ENCODE measurements at places on chromosomes 2 and 18.

GRCh38 chr2:206198677-206199076, 39.0 kb downstream of the EEF1B2 start:
- DNase-seq: no peak

GRCh38 chr2:158115202-158115767, 13.6 kb downstream of the UPP2 start:
- DNase-seq: no peak

- no peak for DNase-seq
Measured at GRCh38 chr18:55189972-55190371, 230.7 kb upstream of the CCDC68 start.

DNA sequence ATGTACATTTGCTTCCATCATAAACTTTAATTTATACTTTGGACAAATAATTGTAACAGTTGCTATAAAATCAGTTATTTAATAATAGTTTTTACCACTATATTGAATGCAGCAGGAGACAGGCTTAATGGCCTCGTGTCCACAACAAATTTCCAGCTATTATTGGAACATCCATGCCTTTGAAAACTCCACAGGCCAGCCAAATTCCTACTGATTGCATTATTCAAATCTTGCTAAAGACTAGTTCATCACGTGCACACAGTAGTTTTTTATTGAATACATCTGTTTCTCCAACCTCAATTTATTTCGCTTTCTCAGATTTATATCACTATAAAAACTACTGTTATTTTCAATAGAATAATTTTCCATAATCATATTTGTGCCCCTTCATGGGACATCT, 18.4 kb upstream of the PTPRM start:
- DNase-seq: no peak

- DNase-seq: no peak
Measured at GRCh38 chr2:60948926-60949579, 67.7 kb downstream of the REL start.

- DNase-seq: no peak
Measured at GRCh38 chr2:32622570-32623310, 5.1 kb upstream of the TTC27 start.

- no peak for DNase-seq
Measured at GRCh38 chr18:63210521-63210920, 109.0 kb downstream of the BCL2 start.

GRCh38 chr18:45291621-45292615, 323.4 kb upstream of the SLC14A2 start:
- no peak for DNase-seq

GRCh38 chr2:26696351-26696816, 3.9 kb downstream of the KCNK3 start:
- DNase-seq: no peak

DNA sequence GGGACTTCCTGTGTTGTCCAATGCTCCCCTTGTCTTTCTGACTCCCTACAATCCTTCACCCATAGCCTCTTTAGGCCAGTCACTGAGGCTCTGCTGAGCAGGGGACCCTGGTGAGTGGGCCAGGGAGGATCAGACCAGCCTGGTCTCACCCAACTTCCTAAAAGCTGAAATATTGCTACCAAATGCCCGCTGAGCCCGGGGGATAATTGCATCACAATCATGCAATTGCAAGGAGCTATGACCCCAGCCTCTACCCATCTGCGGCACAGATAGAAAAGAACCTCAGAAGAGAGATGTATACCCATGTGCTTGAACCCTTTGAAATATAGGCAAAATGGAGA, 3.7 kb upstream of the SP100 start:
- DNase-seq: no peak

GRCh38 chr18:48595703-48596218, 56.9 kb downstream of the CTIF start:
- DNase-seq: no peak

GRCh38 chr2:68023904-68024303, 38.9 kb downstream of the C1D start:
- DNase-seq: no peak

DNA sequence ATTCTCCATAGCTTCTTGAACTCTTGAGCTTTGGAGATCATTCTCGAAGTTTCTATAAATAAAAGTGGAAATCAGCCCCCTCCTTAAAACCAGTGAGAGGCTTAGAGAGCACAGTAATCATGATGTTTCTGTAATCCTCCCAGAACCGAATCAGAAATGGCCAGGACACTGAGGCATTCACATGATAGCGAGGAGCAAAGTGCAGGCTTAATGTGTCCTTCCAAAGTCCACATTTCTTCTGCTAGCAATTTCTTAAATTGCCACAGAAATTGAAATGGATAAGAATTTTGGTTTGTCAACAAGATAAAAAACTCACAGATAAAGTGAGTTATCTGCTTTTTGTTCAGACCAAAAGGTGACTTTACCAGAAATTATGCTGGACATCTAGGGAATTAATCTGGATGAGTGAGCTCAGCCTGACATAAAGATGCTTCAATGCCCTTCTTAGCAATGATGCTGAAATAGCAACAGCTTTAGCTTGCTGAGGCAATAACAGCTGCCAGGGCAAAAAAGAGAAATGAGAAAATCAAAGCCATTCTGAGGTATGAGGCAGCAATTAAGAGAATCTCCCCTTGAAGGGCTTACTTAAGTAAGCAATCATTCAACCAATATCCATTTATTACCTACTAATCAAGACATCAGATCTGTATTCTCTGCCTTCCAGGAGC, 82.4 kb upstream of the PHLPP1 start:
- DNase-seq: no peak
